ENCODE measurements at places on chromosomes 12 and 14.

DNA sequence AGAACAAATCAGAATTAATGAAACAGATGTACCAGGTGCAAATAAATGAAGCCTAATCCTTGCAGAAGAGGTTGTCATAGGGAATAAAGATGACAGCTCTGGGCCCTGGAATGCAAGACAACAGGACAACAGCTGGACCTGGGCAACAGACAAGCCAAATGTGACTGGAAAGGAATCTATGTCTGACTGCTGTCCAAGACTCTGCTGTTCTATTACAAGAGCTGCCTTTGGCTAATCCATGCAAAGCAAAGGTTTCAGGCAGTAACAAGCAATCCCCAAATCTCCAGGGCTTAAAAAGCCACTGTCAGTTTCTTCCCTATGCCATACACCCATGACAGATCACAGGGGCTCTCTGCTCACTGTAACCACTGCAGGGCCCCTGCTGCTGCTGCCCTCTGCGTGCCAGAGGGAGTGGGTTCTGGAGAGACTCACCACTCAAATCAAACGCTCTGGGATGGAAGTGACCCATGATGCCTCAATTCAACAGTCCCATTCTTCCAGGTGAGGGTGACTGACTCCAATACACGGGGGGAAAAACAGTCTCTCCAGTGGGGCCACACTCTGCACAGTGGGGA lies 218.9 kb upstream of the SFSWAP start:
- DNase-seq, result peak; percentile 67

GRCh38 chr14:83470466-83470865 lies 1936.8 kb upstream of the SEL1L start:
- peak; percentile 80 for DNase-seq

DNA sequence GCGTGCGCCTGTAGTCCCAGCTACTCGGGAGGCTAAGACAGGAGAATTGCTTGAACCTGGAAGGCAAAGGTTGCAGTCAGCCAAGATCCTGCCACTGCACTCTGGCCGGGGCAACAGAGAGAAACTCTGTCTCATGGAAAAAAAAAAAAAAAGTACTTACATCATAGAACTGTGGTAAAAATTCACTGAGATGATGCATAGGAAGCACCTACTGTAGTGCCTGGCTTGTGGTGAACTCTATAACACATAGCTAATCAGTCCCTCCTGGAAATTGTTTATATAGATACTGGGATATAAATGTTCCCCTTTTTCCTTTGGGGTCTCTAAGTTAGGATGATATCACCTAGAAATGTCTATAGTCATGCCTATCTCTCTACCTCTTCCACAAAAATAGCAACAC lies 89.7 kb upstream of the CPM start:
- no peak for DNase-seq

GRCh38 chr12:81963636-81964035 lies 204.5 kb upstream of the PPFIA2 start:
- no peak for DNase-seq

DNA sequence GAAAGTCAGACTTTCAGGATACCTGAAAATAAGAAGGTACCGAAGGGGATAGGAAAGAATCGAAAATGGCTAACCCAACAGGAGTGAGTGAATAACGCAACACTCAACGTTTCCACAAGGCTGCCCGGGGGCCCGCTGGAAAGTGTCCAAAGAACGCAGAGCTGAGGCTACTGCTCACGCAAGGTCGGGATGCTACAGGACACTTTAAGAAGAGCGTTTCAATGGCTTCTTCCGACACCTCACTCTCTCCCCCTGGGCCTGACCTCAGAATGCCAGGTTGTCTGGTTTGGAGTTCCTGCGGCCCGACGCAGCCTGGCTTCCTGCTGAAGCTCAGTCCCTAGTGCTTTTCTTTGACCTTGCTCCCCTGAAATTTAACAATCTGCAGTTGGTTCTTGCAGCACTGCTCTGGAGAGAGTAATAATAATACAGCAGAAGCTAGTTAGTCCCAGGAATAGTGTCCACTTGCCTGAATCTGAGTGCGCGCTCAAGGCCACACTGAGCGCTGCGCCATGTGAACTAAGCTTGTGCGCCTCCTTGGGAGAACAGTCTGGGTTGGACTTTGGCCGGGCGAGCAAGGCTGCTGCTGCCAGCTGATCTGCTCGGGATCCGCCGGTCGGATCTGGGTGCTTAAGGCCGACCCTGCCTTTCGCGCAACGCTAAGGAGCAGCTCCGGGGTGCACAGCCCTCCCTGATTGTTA lies 2.0 kb upstream of the ALX1 start:
- no peak for DNase-seq

DNA sequence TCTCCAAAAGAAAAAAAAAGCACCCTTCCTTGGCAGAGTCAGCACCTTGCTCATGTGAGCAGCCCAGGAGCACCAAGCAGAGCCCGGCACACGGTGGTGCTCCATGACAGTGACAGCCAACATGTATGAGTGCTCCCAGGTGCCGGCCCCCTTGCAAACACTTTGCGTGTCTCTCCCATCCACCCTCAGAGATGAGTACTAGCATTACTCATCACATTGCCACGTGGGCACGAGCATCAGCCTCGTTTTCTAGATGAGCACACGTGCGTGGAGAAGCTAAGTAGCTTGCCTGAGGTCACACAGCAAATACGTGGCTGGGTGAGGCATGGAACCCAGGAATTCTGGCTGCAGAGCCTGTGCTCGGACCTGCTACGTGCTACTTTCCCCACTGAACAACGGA lies 177.9 kb upstream of the PRMT8 start:
- peak; percentile 49 for DNase-seq

- no peak for DNase-seq
These were observed 102.8 kb upstream of the BCAT1 start for GRCh38 chr12:25051656-25052195.

- DNase-seq, result no peak
These were observed 13.1 kb downstream of the KRT5 start for GRCh38 chr12:52506858-52507715.

DNA sequence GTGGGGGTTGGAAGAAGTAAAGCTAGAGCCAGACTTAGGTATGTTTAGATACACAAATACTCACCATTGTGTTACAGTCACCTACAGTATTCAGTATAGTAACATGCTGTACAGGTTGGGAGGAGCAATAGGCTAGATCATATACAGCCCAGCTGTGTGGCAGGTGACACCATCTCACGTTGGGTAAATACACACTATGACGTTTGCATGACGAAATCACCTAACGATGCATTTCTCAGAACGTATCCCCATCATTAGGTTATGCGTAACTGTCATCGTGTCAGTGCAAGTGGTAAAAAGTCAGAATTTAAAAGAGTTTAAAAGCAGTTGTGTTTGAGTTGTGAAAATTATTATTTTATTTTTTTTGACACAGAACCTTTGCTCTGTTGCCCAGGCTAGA lies 167.1 kb downstream of the APAF1 start:
- DNase-seq, result no peak

GRCh38 chr14:37143475-37143874 lies 28.9 kb downstream of the SLC25A21 start:
- DNase-seq, result no peak

GRCh38 chr12:46260913-46261476 lies 7.8 kb downstream of the SLC38A1 start:
- no peak for DNase-seq

DNA sequence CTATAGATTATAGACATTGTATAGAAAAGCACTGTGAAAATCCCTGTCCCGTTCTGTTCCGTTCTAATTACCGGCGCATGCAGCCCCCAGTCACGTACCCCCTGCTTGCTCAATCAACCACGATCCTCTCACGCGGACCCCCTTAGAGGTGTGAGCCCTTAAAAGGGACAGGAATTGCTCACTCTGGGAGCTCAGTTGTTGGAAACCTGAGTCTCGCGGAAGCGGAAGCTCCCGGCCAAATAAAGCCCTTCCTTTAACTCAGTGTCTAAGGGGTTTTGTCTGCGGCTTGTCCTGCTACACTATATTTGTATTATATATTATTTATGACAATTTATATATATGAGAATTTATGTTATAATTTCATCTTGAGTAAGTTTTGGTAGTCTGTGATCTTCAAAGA lies 213.6 kb upstream of the AMIGO2 start:
- no peak for DNase-seq

DNA sequence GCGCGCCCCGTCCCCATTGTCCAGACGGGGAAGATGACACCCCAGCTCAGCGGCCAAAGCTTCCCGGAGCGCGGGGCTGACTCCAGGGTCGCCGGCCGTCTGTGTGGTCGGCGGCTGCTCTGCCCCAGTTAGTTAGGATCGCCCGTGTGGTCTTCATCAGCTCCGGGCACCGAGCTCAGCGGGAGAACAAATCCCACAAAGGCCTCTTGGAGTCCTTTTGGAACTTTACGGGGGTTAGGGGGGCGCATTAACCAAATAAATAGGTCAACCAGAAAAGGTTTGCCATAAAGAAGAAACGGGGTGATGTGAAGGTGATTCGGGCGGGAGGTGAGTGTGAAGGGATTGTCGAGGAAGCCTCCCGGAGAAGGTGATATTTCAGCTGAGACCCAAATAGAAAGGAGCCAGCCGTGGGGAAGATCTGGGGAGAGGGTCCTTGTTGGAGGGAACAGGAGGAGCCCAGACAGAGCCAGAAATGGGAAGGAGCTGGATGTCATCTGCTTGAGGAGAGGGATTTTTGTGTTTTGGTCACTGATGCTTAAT lies 697 bp downstream of the ATP6V0A2 start:
- DNase-seq, result no peak

- DNase-seq, result no peak
These were observed 30.2 kb upstream of the FGD4 start for GRCh38 chr12:32369202-32369601.

GRCh38 chr12:12486661-12487240 lies 75.9 kb downstream of the DUSP16 start:
- no peak for DNase-seq

GRCh38 chr14:22469538-22470303 lies 119.3 kb downstream of the DAD1 start:
- DNase-seq, result no peak

DNA sequence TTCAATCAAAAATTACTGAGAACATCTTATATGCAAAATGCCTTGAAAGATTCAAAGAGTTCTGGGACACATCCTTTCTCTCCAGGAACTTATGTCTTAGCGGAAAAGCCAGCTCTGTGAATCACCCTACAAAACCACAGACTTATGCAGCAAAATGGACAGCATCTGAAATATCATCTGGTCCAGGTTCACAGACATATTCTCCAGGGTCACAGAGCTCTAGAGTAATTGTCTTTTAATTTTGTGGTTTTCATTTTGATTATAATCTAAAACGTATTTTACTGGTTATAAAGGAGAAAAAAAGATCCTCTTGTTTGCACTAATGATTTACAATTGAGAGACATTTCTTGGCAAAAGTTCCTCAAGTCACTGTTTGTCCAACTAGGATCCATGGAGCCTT lies 246.2 kb downstream of the MSRB3 start:
- DNase-seq, result no peak

GRCh38 chr14:35367056-35367372 lies 37.5 kb downstream of the NFKBIA start:
- DNase-seq, result no peak

- DNase-seq, result peak; percentile 31
These were observed 704 bp downstream of the ATP2B1 start for GRCh38 chr12:89707703-89708564.

DNA sequence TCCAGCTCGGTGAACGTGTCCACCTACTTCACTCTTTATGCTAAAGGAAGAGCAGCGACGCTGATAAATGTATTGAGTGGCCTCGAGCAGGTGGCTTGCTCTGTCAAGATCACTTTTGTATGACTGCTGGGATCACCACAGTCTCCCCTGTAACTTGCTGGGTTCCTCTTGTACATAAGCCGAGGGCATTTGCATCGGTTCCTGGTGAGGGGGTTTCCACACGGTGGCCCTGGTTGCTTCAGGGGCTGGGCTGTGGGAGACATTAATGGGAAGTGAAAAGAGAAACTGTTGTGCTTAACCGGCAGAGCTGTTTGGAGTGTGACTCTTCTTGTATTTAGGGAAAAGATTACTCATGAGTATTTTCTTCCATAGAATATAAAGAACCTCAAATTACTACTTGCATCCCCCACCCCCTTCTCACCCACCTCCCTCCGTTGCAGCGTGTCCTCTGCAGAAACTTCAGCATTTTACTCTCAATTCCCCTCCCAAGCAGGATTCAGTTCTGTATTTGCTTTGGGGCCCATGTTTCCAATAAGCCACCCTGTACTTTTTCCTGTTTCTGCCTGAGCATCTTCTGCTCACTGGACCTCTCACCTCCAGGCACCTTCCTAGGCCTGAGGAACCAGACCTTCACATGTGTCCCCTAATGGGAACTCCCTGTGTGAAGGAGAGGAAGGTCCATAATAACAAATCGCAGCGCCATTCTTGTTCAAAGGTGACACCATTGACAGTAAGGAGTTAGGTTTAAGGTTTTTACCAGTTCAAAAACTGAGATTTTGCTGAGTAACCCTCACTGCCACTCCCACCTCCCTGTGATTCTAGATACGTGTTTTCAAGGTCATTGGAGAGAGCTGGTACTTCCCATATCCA lies 187.0 kb downstream of the ETV6 start:
- no peak for DNase-seq

- DNase-seq, result no peak
These were observed 74.7 kb downstream of the RFX4 start for GRCh38 chr12:106657488-106657887.

DNA sequence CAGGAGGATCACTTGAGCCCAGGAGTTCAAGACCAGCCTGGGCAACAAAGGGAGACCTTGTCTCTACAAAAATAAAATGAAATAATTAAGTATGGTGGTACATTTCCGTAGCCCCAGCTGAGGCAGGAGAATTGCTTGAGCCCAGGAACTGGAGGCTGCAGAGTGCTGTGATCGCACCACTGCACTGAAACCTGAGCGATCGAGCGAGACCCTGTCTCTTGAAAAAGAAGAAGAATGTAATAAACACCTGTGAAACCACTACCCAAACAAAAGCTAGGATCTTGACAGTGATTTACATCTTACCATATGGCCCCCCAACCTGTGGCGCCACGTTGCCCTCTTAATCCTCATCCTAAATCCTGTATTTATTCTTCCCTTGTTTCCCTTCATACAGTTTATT lies 5.7 kb upstream of the DTX1 start:
- no peak for DNase-seq

GRCh38 chr14:99780690-99781089 lies 12.5 kb upstream of the EML1 start:
- no peak for DNase-seq

DNA sequence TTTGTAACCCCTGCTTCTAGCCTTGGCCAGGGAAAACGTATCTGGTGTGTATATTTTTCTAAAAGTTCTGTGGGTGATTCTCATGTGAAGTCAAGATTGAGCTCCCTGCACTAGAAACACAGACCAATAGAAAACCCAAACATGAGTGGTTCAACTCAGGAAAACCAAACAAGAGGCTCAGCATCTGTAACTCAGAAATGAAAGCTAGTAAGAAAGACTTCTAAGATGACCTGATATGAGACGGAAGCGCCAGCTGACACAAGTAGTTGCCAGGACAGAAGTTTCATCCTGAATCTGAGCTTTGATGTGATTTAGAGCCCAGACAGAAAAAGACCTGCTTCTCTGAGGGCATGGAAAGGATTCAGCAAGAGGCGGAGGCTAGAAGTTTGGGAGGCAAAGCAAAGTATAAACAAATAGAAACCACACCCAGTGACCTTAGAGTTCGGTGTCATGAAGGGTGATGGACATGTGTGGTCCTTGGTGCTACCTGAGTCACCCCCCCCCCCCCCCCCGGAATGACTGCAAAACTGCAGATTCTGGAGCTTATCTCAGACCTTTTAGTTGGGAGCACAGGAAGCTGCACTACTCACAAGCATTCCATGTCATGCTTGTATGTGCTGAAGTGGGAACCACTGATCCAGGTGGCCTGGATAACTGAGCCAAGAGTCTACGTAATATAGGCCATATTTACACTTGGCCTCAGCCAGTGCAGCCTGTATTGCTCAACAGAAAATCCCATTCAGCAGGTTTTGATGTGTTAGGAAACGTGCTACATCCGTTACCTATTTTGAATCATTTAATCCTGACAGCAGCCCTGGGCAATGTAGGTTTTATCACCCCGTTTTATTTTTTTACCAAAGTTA lies 191.3 kb downstream of the ANO6 start:
- DNase-seq, result peak; percentile 85

Measured in muscle of back (tissue), 13 donors.